ENCODE measurements at places on chromosomes 2 and 18. TPM values are rescaled to one million over a fixed set of nuclear protein-coding genes. Genes with fewer than 3 reads are reported as not detected.

- H3K27me3 ChIP-seq: no peaks in the 10 kb centered on the region
- H3K36me3 ChIP-seq: no peaks in the 10 kb centered on the region
- no peak overlapping the region for H3K27ac ChIP-seq
- H3K4me1 ChIP-seq: no peaks in the 10 kb centered on the region
Observed at GRCh38 chr18:47997338-47997780, 66.9 kb upstream of the SMAD2 start.

GRCh38 chr18:57806978-57807285, 3.8 kb upstream of the ATP8B1 start:
- H3K36me3 ChIP-seq: no peaks in the 10 kb centered on the region
- no peaks in the 10 kb centered on the region for H3K27me3 ChIP-seq
- peaks cover 8% of the 10 kb centered on the region for H3K4me1 ChIP-seq
- no peak overlapping the region for H3K27ac ChIP-seq

Gene MTA3
- 85.4 TPM for total RNA-seq

GRCh38 chr2:127386246-127386645, 1.5 kb downstream of the MAP3K2 start:
- peak overlapping the region; percentile 99 for H3K4me3 ChIP-seq
- H3K27me3 ChIP-seq: no peaks in the 10 kb centered on the region
- H3K27ac ChIP-seq: no peak overlapping the region
- H3K36me3 ChIP-seq: no peaks in the 10 kb centered on the region
- H3K4me1 ChIP-seq: peaks cover 22% of the 10 kb centered on the region

DNA sequence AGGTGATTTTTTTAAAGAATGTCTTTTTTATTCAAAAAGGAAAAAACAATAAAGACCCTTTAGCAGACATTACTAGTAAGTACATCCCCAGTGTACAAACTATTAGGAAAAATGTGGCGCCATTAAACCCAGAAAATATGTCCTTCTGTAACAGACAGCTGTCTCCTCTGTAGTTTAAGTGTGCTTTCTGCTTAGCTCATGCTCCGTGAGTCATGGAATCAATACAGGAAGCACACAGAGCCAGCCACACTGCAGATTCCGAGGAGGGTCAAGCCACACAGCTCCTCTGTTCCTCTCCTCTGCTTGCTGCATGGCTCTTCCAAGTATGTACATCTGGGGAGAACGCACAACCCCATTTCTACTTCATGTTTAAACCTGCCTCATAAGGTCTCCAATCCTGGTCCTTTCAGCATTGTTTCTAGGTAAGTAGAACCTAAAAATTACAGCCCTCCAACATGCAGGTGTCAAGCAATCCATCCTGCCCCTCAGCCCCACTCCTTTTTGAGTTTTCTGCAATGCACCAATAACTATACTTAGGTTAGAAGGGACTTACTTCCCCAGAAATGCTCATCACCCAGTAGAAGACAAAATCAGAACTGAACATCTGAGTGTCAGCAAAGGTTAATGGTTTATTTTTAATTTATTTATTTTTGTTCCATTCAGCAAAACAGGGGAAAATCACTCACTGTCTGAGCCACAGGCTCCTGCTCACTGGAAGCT, 37.5 kb downstream of the ACVR1 start:
- no peak for DNase-seq
- H3K4me3 ChIP-seq: no peak overlapping the region
- H3K36me3 ChIP-seq: no peaks in the 10 kb centered on the region
- no peak overlapping the region for H3K27ac ChIP-seq
- H3K27me3 ChIP-seq: no peaks in the 10 kb centered on the region

- no peaks in the 10 kb centered on the region for H3K36me3 ChIP-seq
- H3K4me1 ChIP-seq: no peaks in the 10 kb centered on the region
- H3K27ac ChIP-seq: no peak overlapping the region
- DNase-seq: no peak
- no peak overlapping the region for H3K4me3 ChIP-seq
Observed at GRCh38 chr2:109054865-109055264, 65.8 kb upstream of the EDAR start.

DNA sequence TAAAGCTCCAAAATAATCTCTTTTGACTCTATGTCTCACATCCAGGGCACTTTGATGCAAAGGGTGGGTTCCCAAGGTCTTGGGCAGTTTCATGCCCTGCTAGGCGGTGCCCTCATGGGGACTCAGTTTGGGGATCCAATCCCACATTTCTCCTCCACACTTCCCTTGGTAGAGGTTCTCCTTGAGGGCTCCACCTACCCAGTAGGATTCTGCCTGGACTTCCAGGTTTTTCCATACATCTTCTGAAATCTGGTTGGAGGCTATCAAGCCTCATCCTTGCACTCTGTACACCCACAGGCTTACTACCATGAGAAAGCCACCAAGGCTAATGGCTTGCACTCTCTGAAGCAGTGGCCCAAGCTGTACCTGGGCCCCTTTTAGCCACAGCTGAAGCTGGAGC, 49.8 kb upstream of the ERMN start:
- no peaks in the 10 kb centered on the region for H3K4me1 ChIP-seq
- no peaks in the 10 kb centered on the region for H3K36me3 ChIP-seq
- no peak overlapping the region for H3K4me3 ChIP-seq
- no peak for DNase-seq
- no peak overlapping the region for H3K27ac ChIP-seq
- H3K27me3 ChIP-seq: no peaks in the 10 kb centered on the region

- no peaks in the 10 kb centered on the region for H3K4me1 ChIP-seq
- H3K4me3 ChIP-seq: no peak overlapping the region
- no peak overlapping the region for H3K27ac ChIP-seq
- no peaks in the 10 kb centered on the region for H3K36me3 ChIP-seq
Observed at GRCh38 chr2:97738179-97739019, 25.0 kb downstream of the ZAP70 start.

DNA sequence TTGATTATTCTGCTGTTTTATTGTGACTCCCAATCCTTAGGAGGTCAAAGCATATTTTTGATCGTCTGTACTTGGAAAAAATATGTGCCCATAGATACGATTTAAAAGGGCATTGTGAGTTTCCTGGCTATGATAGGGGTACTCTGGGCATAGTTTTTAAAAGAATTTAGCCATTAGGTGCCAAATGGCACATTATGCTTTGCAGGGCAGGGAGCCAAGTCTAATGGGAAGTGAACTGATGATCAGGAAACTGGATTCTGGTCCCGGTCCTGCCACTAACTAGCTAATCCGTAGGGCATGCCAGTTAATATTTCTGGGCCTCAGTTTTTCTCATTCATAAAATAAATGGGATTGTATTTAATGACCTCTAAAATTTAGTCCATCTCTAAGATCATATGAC, 189.3 kb downstream of the LTBP1 start:
- H3K27ac ChIP-seq: no peak overlapping the region
- H3K4me3 ChIP-seq: no peak overlapping the region
- no peaks in the 10 kb centered on the region for H3K36me3 ChIP-seq
- no peak for DNase-seq
- H3K27me3 ChIP-seq: no peaks in the 10 kb centered on the region

DNA sequence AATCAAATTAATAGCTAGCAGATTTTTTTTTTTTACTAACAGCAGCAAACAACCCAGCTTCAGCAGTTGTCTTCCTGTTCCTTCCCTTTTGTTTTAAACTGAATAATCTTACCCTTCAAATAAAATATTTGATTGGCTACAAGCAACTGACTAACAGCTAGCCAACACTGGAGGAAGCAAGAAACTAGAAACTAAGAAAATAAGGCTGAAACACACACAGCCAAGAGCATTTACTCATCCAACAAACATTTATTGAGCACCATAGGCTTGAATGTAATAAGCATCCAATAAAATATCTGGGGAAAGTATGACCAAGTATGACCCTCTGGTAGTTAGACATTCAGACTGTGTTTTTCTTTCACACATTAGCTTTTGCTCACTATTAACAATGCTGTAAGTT, 189.2 kb downstream of the CD226 start:
- no peak for DNase-seq
- no peaks in the 10 kb centered on the region for H3K36me3 ChIP-seq
- no peaks in the 10 kb centered on the region for H3K27me3 ChIP-seq
- peaks cover 1% of the 10 kb centered on the region for H3K4me1 ChIP-seq
- no peak overlapping the region for H3K27ac ChIP-seq

DNA sequence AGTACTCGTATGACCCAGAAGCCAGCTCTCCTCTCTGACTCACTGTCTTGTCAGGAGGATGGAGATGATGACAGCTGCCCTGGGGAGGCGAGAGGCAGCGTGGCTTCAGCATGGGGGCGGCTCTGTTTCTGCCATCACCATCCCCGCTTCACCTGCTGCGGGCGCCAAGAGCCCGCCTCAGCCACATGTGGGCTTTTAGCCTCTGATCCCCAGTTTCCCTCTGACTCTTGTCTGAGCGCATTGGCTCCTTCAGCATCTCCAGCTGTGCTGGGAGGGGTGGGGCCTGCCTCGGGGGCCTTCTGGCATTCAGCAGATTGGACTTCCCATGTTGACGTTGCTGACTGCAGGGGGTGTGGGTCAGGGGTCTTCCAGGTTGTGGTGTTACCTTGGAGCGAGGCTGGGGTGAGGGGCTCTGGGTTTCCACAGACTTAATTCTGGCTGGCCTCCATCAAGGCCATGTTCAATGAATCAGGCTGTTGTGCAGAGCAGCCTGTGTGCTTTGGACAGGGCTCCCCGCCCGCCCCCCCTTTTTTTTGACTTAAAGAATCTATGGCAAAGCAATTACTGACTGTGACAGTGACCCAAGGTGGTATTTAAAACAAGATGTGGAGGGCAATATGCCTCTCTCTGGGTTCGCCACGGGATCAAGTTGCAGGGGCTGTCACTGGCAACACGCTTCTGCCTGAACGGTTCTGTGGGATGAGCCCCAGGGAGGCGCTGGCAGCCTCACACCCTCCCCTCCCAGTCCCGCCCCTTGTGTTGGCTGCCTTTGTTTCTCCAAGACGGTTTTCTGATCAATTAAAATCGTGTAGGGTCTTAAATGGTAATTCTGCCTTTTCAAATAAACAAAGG, 228.3 kb downstream of the LDLRAD4 start:
- no peak overlapping the region for H3K27ac ChIP-seq
- no peaks in the 10 kb centered on the region for H3K27me3 ChIP-seq
- no peak for DNase-seq

- DNase-seq: no peak
- no peaks in the 10 kb centered on the region for H3K4me1 ChIP-seq
- H3K27ac ChIP-seq: no peak overlapping the region
- no peak overlapping the region for H3K4me3 ChIP-seq
- no peaks in the 10 kb centered on the region for H3K36me3 ChIP-seq
Observed at GRCh38 chr18:75654851-75655751, 227.6 kb upstream of the SMIM21 start.

GRCh38 chr2:47602996-47603395, 179.9 kb upstream of the MSH6 start:
- no peaks in the 10 kb centered on the region for H3K36me3 ChIP-seq
- H3K4me3 ChIP-seq: no peak overlapping the region
- DNase-seq: no peak
- no peaks in the 10 kb centered on the region for H3K4me1 ChIP-seq
- no peak overlapping the region for H3K27ac ChIP-seq

- H3K4me3 ChIP-seq: no peak within 1 kb of the TSS
- H3K27me3 ChIP-seq: no peaks in the 10 kb centered on the region
- no peak within 1 kb of the TSS for H3K27ac ChIP-seq
- no peaks in the 10 kb centered on the region for H3K36me3 ChIP-seq
- no peak for DNase-seq
Observed at GRCh38 chr18:63887424-63887823, at the start of gene SERPINB2. Gene SERPINB2 (plus strand): TSS chr18:63887705. CDS start chr18:63891445, 3,740 bp downstream.

DNA sequence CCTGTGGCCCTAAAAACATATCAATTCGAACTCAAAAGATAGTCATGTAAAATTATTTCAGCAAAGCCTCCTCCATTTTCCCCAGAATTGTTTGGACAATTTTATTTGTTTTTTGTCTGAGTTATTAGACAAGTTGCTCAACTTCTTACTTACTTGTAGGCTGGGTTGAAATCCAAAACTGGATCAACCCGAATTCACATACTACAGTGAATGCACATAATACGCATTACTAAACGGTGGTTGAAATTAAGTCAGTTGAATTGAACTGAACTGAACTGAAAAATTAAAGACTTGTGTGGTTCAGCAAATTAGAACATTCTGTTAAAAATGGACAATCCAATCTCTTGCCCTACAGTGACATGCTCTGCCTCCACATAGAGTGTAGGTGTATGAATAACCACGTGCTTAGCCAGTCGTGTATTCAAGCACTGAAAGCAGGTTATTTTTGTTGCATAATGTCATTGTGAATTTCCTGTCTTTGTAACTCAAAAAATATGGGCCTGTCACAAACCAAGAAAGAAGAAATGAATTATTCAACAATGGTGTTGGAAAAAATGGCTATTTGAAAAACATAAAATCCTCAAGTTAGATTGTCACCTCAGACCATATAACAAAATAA, 441.0 kb downstream of the TXNL1 start:
- H3K27ac ChIP-seq: no peak overlapping the region
- H3K4me1 ChIP-seq: no peaks in the 10 kb centered on the region
- DNase-seq: no peak
- no peaks in the 10 kb centered on the region for H3K36me3 ChIP-seq
- H3K27me3 ChIP-seq: no peaks in the 10 kb centered on the region

GRCh38 chr2:105005181-105005951, 32.5 kb upstream of the MRPS9 start:
- H3K27me3 ChIP-seq: no peaks in the 10 kb centered on the region
- DNase-seq: no peak
- no peaks in the 10 kb centered on the region for H3K4me1 ChIP-seq
- H3K4me3 ChIP-seq: no peak overlapping the region

GRCh38 chr2:118832791-118833715, 14.4 kb downstream of the EN1 start:
- peak; percentile 15 for DNase-seq
- H3K4me3 ChIP-seq: no peak overlapping the region
- no peaks in the 10 kb centered on the region for H3K4me1 ChIP-seq
- no peaks in the 10 kb centered on the region for H3K36me3 ChIP-seq
- no peak overlapping the region for H3K27ac ChIP-seq

DNA sequence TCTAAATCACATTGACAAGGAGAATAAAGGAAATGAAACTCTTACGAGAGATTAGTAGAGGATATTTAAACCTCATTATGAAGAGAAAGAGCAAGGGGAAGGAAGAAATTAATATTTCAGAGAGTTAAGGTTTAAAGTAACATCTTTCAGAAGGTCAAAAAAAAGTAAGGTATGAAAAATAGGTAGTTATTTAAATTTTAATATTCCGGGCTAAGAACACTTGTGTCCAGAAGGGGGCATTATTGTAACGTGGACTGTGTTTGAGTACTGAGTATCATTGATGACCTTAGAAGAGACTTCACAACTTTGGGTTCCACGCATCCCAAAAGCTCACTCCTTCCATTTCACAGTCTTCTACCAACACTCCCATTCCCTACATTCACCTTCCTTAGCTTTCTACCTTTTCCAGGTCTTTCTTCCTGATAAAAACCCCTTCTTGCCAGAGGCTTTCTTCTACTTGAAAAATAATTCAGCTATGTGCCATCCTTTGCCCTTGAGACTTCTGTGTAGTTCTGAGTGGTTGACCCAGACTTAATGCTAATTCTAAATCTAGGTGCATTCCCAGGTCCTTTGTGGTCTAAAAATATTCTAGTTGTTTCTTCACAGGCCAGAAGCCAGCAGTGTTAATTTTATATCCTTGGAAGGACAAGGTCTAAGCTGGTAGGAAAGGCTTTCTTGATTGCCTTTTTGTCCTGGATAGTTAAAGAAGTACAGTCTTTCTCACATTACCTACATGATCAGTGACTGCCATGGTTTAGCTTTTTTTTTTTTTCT, 16.5 kb downstream of the DYNC1I2 start:
- no peak overlapping the region for H3K27ac ChIP-seq
- no peak overlapping the region for H3K4me3 ChIP-seq
- DNase-seq: no peak
- H3K36me3 ChIP-seq: peaks cover 1% of the 10 kb centered on the region
- H3K4me1 ChIP-seq: no peaks in the 10 kb centered on the region
- no peaks in the 10 kb centered on the region for H3K27me3 ChIP-seq

Gene CCDC74A
- total RNA-seq: not detected

GRCh38 chr2:120820953-120821279, 85.2 kb downstream of the GLI2 start:
- no peaks in the 10 kb centered on the region for H3K27me3 ChIP-seq
- no peaks in the 10 kb centered on the region for H3K4me1 ChIP-seq
- DNase-seq: no peak
- no peak overlapping the region for H3K27ac ChIP-seq
- H3K36me3 ChIP-seq: no peaks in the 10 kb centered on the region
